ENCODE measurements at places on chromosomes 5 and 9.

GRCh38 chr5:120400356-120400755 is 63.7 kb upstream of the PRR16 start:
- no peak for DNase-seq

DNA sequence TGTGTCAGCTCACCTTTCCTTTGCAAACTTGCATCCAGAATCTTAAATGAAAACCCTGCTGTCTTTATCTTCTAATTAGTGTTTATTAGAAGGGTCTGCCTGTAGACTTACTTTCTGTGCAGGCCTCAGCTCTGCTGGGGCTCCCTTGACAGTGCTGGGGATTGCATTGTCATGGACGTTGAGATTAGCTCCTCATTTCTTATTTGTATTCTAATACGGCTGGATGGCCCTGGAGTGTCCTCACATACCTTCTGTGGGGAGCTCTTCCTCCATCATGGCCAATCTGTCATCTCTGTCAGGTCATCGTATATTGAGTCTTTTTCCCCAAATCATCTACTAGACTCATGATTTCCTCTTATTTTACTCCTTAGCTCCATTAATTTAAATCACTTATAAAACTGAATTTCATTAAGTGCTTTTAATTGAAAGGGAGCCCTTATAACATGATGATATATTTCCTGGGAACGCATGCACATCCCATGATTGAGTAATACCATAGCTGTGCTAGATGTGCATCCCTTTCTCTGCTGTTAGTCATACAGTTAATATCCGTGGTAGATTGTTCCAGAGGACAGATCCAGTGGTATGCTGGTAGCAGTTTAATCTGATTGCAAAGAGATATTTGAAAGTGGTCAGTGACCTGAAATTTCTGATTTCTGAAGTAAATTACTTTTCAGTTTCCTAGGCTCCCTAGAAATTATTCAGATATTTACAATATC is 61.6 kb downstream of the ICE1 start:
- DNase-seq = no peak

GRCh38 chr5:7325975-7326913 is 69.7 kb upstream of the ADCY2 start:
- no peak for DNase-seq

GRCh38 chr9:130659699-130660248 is 4.6 kb upstream of the PRDM12 start:
- DNase-seq = no peak

DNA sequence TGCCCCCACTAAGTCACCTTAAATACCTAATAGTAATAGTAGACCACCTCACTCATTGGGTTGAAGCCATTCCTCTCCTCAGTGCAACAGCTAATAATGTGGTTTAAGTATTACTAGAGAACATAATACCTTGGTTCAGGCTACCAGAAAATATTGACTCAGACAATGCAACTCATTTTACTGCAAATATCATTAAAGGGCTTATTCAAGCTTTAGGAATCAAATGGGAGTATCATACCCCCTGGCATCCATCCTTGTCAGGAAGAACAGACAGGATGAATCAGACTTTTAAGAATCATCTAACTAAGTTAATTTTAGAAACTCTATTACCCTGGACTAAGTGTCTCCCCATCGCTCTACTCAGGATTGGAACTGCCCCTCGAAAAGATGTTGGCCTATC is 6.8 kb upstream of the RNF180 start:
- DNase-seq = no peak

DNA sequence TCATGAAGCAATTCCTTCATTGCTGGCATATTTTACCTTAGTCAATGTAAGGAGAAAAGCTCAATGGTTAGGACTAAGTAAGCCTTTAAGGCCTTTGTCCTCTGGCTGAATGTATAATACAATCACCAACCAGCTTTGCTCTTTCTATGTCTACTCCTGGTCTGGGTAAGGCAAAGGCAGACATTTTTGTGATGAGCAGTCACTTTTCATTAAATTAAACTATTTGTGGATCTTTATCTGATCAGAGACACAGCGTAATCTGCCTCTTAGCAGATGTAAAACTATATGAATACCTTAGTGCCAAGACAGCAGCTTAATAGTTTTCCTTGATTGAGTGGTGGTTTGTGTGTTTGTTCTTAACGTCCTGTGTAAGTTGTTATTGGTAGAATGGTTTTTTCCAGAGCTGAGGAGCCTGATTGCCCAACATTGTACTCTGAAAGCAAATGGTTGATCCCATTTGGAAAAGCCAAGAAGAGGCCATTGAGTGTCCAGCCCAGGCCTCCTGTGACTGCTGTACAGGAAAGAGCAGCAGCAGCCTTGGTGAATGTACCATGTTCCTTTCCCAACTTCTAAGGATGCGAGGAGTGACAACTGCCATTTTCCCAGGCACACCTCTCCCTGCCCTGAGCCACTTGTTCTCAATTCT is 16.5 kb upstream of the CXXC5 start:
- no peak for DNase-seq

DNA sequence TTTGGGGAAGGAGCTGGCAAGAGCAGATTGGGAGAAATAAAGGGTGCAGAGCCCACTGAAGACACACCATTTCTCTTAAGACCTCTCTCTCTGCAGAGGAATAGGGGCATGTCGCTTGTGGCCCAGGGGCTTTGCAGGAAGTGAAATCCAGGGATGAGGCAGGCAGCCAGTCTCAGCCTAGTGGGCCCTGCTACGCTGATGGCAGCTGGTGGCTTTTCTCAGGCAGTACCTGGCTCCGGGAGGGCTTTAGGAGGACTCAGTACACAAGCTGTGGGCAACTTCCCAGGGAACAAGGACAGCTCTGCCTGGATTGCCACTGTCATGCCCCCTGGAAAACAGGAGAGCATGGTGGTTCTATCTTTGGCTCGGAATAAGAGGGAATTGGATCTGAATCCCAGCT is 76.2 kb upstream of the NEURL1B start:
- DNase-seq = no peak

- DNase-seq = no peak
These were observed 611.2 kb upstream of the ZNF608 start for GRCh38 chr5:125357660-125358059.

DNA sequence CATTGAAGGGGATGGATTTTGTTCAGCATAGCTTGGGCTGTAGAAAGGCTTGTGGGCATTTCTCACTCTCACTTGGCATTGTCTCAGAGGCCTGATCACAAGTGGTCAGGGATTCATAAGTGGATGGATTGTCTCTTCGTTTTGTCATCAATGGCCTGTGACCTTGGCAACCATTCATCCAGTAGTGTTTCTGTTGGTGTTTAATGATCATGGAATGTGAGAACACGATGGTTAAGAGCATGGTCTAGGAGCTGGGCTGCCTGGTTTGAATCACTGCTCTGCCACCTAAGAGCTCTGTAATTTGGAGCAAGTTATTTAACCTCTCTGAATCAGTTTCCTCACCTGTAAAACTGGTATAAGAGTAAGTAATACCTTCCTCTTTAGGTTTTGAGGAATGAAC is 430.1 kb upstream of the MEF2C start:
- DNase-seq = no peak

DNA sequence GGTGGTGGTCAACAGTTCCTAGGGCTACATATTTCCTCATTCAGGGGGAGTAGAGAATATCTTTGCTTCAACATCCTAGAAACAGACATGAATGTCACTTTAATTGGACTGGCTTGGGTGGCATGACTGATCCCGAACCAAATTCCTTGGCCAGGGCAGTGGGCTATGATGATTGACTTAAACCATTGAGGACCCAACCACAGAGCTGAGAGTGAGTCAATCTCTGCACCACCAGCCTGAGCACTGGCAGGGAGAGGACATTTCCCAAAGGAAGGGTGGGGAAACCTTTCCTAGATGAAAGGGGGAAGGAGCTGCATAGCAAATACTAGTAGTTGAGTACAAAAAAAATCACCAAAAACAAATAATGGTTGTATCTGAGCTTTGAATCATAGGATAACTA is 52.8 kb upstream of the ENTREP1 start:
- DNase-seq = no peak

GRCh38 chr5:139646111-139646510 is 2.0 kb upstream of the CXXC5 start:
- no peak for DNase-seq

- DNase-seq = no peak
These were observed 2.5 kb downstream of the DIPK1B start for GRCh38 chr9:136714893-136715274.

GRCh38 chr9:116236979-116237378 is 83.4 kb downstream of the PAPPA start:
- DNase-seq = no peak

GRCh38 chr5:134547579-134547978 is 22.1 kb downstream of the JADE2 start:
- no peak for DNase-seq

GRCh38 chr5:105817914-105818313 is 1852.8 kb downstream of the EFNA5 start:
- DNase-seq = no peak

DNA sequence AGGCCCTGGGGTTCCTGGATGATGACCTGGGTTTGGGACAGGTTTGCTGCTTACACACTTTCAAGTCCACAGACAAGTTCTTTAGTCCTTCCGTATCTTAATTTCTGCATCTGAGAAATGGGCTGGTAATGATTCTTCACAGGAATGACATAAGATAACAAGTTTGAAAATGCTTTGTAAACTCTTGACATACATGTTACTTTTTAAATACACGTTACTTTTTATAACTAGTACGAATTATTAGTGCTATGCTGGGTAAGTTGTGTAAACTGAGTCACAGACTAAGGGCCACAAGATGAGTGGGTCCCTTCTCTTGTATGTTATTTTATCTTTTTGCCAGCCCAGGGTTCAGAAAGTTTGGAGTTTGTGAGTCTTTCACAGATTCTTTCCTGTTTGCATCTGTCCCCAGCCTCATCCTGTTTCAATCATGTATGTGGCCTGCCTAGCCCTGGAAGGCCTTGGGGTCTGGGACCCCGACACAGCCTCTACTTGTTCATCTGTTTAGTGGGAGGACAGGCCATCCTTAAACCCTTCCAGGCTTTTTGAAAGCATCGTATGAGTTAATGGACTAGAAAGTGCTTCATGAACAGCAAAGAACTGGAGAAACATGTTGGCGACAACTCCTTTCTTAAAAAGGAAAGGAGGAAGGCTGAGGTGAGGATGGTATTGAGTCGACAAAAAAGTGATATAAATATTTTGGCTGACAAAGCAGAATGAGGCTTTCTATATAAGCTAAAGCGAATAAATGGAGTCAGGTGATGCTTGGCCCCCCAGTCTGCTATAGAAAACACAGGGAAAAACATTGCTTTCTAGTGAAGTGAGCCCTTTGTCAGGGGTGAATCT is 9.3 kb downstream of the ZNF618 start:
- no peak for DNase-seq

GRCh38 chr5:160699301-160699700 is 152.7 kb downstream of the ATP10B start:
- DNase-seq = no peak

DNA sequence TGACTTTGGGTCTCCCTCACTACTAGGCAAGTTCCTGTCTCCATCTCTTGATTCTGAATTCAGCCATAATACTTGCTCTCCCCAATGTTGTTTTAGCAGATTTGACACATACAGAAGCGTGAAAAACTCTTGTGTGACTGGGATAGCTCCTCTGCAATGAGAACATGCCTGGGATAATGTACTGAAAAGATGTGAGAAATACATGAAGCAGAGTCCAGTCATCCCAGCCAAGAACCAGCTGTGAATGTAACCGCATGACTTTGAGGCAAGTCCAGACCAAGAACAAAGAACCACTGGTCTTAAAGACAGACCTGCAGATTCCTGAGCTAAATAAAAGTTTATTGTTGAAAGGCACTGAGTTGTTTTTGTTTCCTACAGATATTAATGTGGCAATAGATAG is 135.0 kb downstream of the NMUR2 start:
- no peak for DNase-seq

- no peak for DNase-seq
These were observed 1.7 kb upstream of the IRX1 start for GRCh38 chr5:3593771-3594509.

- DNase-seq = no peak
These were observed 50.9 kb upstream of the C5orf58 start for GRCh38 chr5:170181902-170182301.

- DNase-seq = no peak
These were observed 15.2 kb downstream of the ERP44 start for GRCh38 chr9:100083448-100084127.

DNA sequence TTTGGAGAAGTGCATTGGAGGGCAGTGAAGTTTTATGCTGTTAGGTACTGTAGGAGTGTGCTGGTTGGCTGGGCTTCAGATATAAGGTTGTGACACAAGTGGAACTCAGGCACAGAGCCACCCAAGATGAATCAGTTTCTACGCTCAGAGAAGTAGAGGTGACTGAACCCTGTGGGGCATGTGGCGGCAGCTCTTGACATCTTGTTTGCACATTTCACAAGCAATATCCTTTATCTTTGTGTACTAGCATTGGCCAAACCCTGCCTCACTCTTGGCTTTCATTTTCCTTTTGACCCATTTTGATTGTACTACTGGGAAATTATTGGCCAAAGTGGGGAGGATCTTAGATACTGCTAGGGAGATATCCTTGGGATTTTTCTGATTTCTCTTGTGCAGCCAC is 110.0 kb downstream of the PSAT1 start:
- no peak for DNase-seq

- peak; percentile 47 for DNase-seq
These were observed 587 bp downstream of the UBE2R2 start for GRCh38 chr9:33817327-33818166.

- no peak for DNase-seq
These were observed 29.0 kb downstream of the PDE6A start for GRCh38 chr5:149915392-149916260.

DNA sequence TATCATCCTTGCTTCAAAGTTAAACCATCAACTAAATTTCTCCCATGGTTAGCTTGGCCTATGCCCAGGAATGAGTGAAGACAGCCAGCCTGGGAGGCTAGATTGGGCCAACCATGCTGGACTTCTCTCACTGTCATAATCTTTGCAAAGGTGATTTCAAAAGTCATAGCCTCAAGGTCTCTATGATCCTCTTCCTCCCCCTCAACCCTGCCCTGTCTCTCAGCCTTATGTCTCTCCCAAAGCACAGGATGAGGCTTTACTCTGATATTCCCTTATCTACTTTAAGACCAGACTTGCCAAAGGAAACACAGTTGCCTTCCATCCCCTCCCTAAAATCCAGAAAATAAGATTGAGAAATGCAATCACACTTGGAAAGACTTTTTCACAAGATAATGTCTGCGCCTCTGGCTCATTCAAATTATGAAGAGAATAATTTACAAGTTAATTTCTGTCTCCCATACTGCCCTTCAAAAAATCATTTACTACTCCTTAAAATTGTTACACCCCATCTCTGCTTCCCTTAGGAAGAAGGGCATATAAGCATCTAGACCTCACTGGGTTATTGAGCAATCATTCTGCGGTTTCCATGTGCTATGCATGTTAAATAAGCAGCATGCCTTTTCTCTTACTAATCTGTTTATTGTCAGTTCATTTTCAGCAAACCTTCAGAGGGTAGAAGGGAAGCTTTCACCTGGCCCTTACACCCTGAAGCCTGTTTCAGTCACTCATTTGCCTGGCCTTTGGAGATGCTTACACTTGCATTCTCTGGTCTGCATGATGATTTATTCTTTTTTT is 113.8 kb upstream of the ANKRD55 start:
- no peak for DNase-seq

- no peak for DNase-seq
These were observed 43.3 kb downstream of the ANKRD33B start for GRCh38 chr5:10607023-10607665.

- no peak for DNase-seq
These were observed 217.3 kb downstream of the NTRK2 start for GRCh38 chr9:84886866-84887265.

- DNase-seq = no peak
These were observed 251.5 kb upstream of the TNC start for GRCh38 chr9:115369322-115369957.

Measured in stimulated activated CD4-positive, alpha-beta T cell treated with anti-CD3 and anti-CD28 coated beads, Interleukin-4, amount 100 ng/mL, for 4 hours (primary cell).